A673 (cell line): ENCODE measurements at places on chromosomes 5 and 9. TPM values are rescaled to one million over a fixed set of nuclear protein-coding genes. Genes with fewer than 3 reads are reported as not detected.

PITX1 gene
- total RNA-seq, result 1.8 and 2.0 TPM in 2 replicates

BRD3OS gene
- total RNA-seq, result 13.5 and 22.2 TPM in 2 replicates

DNA sequence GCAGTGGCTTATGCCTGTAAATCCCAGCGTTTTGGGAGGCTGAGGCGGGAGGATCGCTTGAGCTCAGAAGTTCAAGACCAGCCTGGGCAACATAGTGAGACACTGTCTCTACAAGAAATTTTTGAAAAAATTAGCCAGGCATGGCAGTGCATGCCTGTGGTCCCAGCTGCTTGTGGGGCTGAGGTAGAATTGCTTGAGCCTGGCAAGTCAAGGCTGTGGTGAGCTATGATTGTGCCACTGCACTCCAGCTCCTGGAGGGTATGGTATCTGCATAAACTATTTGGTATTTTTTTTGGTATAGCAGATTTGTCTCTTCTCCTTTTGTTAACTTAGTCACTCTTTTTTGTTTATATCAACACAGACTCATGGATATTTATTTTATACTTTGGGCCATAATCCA is 61.5 kb upstream of the TEX48 start:
- DNase-seq, result no peak

GRCh38 chr5:69308046-69308553 is 24.5 kb downstream of the CCDC125 start:
- DNase-seq, result no peak

GRCh38 chr9:16192403-16193017 is 639.7 kb downstream of the CCDC171 start:
- DNase-seq, result no peak

GRCh38 chr5:178240766-178241165 is 8.2 kb upstream of the PHYKPL start:
- no peak for DNase-seq

GRCh38 chr5:38031304-38031703 is 191.5 kb upstream of the GDNF start:
- DNase-seq, result no peak

GRCh38 chr5:181217803-181218062 is 5.3 kb upstream of the TRIM41 start:
- no peak for DNase-seq
